ENCODE measurements at places on chromosomes 16 and 17.
A peak's percentile ranks its signal among the peaks of the same experiment; 100 is the strongest.

GRCh38 chr17:55606488-55606815 is 95.2 kb upstream of the SMIM36 start:
- no peak for DNase-seq

- no peak for DNase-seq
Observed at GRCh38 chr16:65122724-65123395, 997 bp upstream of the CDH11 start.

DNA sequence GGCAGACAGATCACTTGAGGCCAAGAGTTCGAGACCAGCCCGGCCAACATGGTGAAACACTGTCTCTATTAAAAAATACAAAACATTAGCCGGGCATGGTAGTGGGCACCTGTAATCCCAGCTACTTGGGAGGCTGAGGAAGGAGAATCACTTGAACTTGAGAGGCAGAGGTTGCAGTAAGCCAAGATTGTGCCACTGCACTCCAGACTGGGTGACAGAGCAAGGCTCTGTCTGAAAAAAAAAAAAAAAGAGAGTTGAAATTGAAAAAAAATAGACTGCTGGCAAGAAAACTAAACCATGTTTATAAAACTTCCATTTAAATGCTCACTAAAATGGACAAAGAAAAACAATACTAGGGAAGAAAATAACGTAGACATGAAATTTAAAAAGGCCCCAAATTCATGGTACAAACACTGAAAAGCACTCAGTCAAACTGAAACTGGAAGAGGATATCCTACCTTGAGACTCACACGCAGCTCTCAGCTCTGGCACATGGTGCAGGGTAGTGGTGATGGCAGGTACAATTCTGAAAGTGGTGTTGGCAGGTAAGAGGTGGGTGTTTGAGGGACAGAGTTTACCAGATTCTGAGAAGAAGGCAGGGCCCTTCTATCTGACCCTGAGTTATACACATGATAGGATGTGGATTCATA is 19.3 kb downstream of the CNTROB start:
- no peak for DNase-seq

DNA sequence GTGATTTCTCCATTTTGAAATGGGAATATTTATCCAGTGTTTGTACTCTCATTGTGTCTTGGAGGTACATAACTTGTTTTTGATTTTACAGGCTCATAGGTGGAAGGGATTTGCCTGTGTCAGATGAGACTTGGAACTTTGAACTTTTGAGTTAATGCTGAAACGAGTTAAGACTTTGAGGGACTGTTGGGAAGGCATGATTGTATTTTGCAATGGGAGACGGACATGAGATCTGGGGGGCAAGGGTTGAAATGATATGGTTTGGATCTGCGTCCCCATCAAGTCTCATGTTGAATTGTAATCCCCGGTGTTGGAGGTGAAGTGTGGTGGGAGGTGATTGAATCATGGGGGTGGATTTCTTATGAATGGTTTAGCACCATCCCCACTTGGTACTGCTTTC is 21.8 kb downstream of the PRDM7 start:
- no peak for DNase-seq

- DNase-seq = no peak
Observed at GRCh38 chr16:17470182-17470907, 415 bp downstream of the XYLT1 start.

GRCh38 chr17:5560361-5560988 is 23.8 kb downstream of the NLRP1 start:
- no peak for DNase-seq

DNA sequence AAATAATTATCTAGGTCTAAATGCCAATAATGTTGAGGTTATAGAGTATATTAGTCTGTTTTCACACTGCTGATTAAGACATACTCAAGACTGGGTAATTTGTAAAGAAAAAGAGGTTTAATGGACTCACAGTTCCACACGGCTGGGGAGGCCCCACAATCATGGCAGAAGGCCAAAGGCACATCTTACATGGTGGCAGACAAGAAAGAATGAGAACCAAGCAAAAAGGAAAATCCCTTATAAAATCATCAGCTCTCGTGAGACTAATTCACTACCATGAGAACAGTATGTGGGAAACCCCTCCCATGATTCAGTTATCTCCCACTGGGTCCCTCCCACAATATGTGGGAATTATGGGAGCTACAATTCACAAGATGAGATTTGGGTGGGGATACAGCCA is 2.9 kb upstream of the KATNB1 start:
- no peak for DNase-seq

GRCh38 chr17:2263183-2264066 is 40.2 kb downstream of the SMG6 start:
- no peak for DNase-seq

DNA sequence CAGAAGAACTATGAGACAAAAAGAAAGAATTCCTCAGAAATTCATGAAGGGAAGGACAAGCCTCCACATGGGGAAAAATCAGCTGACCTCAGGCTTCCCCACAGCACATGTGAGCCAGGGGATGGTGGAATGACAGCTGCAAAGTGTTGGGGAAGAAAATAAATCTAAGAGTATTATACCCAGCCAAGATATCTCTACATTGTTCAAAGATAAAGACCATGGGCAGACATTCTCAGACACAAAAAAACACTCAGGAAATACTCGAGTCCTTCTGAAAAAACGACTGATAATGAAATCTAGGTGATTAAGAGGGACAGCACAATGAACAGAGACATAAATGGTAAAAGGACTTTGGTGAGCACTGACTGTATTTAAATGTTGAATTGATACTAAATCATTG is 3.9 kb downstream of the RAB40B start:
- DNase-seq = no peak

DNA sequence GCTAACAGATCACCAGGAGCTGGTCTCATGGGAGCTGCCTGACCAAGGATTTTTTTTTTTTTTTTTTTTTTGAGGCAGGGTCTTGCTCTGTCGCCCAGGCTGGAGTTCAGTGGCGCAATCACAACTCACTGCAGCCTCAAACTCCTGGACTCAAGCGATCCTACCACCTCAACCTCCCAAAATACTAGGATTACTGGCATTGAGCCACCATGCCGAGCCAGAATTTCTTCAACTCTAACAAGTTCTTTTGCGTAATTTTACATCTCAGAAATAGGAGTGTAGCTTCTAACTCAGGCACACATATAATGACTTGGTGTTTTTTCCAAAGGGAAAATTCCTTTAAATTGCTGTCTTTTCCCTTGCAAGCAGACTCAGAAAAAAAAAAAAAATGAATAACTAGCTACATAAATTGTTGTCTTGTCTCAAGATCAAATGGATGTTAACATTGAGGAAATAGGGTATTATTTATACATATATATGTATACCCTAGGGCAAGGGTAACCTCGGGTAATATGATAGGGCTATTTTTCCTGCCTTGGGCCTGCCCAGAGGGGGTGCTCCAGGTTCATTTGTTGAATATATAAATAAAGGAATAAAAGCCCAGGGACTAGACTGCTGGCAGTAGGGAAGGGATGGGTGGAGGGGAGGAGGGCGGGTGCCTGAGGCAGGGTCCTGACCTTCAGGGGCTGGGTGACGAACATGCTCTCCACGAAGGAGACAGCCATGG is 42.8 kb upstream of the GCSH start:
- no peak for DNase-seq

DNA sequence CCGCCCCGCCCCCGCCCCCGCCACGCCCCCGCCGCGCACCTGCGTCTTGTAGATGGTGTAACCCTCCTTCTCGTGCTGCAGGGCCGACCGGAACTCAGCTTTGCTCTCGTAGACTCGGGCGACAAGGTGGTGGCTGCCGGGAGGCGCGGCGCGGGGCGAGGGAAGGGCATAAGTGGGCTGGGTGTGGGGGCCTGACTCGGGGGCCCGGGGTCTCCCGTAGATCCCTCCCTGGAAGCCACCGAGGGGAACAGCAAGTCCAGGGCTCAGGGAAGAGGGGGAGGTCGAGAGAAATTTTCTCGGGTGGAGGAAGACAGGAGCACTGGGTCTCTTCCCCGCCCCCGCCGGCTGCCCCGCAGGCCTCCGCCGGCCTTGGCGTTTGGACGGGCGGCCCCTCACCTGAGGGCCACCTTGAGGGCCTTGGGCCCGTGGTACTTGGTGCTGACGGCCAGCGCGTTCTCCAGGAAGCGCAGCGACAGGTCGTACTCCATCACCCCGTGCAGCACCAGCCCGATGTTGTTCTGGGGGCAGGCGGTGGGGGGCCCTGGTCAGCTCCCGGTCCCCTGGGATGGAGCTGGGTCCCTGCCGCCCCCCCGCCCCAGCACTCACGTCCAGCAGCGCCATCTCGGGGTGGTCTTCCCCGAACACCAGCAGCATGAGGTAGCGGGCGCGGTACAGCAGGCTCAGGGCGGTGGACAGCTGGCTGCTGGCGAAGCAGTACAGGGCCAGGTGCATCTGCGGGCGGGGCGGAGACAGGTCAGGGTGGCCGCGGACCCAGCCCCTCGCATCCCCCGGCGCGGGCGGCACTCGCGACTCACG is 19.4 kb downstream of the CLUH start:
- DNase-seq = no peak

GRCh38 chr17:56506349-56506748 is 87.2 kb upstream of the NOG start:
- DNase-seq = no peak

DNA sequence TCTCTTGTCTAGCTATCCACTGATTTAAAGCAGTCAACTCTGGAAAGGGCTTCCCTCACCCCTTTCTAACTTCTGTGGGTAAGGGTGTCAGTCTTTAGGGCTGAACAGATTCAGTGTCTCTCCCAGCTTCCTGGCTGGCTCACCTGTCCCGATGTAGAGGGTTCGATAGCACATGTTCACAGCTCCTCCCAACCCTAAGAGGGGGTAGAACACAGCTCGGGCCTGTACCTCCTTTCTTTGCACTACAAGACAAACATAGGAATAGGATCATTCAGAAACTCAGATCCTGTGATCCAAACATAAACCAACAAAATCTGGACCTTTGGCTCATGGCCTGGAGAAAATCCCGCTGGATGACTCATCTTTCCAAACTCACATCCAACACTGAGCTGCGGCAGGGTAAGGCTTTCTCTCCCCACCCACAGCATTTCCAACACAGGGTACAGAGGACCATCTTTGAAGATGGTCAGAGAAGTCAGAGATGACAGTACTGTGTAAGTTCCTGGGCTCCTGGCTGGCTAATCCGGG is 5.8 kb upstream of the DHRS13 start:
- DNase-seq = no peak

GRCh38 chr17:73872816-73873215 is 228.6 kb upstream of the SDK2 start:
- no peak for DNase-seq

DNA sequence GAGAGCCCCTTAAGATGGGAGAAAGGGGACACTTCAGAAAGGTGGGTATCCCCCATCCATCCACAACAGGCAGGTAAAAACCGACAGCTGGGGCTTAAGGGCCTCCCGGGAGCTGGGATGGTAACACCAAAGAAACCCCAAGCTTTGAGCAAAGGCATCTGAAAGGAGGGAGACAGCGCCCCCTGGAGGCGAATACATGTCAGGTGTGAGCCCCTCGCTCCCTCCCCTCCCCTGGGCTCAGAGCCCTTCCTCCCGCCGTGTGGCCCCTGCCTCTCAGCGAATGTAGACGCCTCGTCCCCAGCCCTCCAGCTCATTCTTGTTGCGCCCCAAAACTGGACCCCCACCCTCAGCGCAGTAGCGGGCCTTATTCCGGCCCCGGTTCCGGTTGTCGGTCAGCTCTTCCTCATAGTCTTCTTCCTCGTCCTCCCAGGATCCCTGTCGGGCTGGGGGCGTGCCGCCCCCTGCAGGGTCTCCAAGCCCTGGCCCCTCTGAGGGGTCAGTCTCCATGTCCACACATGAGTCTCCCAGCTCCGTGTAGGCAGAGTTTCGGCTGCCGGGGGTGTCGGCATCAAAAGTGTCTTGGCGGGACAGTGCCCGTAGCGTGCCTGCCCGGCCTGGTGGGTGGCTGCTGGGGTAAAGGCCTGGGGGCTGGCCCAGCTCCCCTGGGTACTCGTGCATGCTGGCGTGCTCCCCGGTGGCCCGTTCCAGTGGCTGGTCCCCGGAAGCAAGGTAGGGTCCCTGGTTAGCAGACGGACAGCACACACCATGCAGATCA is 9.1 kb upstream of the ARL5C start:
- no peak for DNase-seq

GRCh38 chr17:74904687-74905409 is 11.4 kb upstream of the FADS6 start:
- no peak for DNase-seq

- no peak for DNase-seq
Observed at GRCh38 chr17:5699814-5700213, 115.5 kb upstream of the NLRP1 start.

GRCh38 chr17:66602659-66603384 is 232.1 kb upstream of the CACNG5 start:
- peak; percentile 62 for DNase-seq

GRCh38 chr17:42233994-42234393 is 39.7 kb upstream of the GHDC start:
- no peak for DNase-seq

GRCh38 chr17:48611681-48612455 is 1.1 kb upstream of the HOXB7 start:
- DNase-seq = no peak

DNA sequence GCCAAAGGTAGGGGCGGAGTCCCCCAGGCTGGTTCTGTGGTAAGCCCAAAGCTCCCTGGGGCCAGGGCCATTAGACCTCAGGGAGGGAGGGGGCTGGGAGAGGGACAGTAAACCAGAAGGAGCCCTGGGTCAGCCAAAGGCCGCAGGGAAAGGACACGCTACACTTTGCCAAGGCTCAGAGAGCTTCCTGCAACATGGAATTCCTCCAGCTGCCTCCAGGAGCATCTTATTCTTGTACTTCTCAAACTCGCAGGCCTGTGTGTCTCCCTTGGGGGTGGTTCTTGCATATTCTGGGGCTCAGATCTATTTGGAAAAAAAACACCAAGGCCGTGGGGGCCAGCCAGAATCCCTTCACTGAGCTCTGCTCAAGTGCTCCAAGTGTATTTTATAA is 25.1 kb downstream of the AKAP1 start:
- DNase-seq = no peak

DNA sequence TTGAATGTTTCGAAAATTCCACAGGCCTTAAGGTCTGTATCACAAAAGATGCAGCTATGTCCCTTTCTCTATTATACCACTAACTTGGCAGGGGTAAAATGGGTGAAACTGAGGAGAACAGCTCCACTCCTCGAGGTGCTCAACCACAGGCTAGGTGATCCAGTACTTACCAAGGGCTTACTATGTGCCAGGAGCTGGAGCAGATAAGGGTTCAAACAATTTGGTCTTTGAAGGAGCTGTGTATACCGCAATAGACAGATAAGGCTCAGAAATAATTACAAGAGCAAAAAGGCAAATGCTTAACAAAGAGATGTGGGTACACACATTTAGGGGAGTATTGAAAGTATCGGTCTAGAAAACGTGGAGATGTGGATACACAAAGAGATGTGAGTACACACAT is 1.5 kb downstream of the XPO6 start:
- no peak for DNase-seq

DNA sequence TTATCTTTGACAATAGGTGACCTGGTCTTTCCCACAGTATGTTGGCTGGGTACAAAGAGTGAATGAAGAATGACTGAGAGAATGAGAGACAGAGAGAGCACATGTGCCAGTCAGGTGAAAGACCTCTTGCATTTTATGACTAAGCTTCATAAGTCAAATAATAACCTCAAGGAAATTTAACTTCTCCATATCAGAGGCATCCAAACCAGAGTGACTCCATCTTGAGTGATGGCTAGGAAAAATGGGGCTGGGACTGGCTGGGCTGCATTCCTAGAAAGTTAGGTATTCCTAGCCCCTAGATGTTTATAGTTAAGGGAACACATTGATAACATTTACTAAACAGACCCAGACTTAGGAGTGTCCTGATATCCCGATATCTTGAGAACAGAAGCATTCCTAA is 3.9 kb upstream of the RBL2 start:
- no peak for DNase-seq

Measured in kidney capillary endothelial cell (primary cell).